ENCODE measurements at places on chromosomes 6 and 20.

GRCh38 chr6:54937371-54937770 is 90.8 kb downstream of the FAM83B start:
- no peak for DNase-seq

DNA sequence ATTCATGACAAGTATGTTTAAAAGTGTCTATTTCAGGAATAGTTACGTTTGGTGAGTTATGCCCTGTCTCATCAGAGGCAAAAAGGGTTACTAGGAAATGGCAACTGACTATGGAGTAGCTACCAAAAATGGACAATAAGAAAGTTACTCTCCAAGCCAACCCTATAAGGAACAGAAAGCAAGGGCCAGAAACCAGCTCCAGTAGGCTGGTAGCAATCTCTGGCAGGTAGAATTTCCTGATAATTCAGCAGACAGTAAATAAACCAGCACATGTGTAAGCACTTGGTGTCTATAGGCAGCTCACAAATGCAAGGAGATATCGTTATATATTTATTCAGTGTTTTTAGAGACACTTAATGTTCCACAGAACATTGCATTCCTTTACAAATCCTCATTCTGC is 20.3 kb downstream of the SOX4 start:
- DNase-seq, result no peak

DNA sequence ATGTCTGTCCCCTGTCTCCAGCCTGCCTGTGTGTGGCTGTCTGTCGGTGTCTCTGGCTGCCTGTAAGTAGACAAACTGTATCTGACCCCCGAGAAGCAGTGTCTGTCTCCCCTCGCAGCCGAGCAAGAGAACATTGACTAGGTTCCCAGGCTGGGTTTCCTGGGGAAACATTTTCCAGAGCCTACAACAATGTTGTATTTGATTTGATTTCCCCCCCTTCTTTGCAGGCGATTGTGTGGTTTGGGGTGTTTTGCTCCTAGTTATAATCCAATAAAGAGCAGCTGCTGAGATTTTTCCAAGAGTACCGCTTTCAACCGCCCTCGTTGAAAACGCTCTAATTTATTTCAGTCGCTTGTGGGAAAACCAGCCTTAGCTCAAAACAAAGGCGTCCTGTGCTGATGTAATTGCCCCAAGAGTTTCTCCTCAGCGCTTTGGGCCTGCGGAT is 92.6 kb downstream of the CDC5L start:
- DNase-seq, result no peak

- no peak for DNase-seq
Measured at GRCh38 chr20:33362898-33363297, 38.4 kb downstream of the CDK5RAP1 start.

- no peak for DNase-seq
Measured at GRCh38 chr6:75333676-75334200, 49.1 kb upstream of the TMEM30A start.

GRCh38 chr6:98203170-98203806 is 631.1 kb upstream of the POU3F2 start:
- no peak for DNase-seq

DNA sequence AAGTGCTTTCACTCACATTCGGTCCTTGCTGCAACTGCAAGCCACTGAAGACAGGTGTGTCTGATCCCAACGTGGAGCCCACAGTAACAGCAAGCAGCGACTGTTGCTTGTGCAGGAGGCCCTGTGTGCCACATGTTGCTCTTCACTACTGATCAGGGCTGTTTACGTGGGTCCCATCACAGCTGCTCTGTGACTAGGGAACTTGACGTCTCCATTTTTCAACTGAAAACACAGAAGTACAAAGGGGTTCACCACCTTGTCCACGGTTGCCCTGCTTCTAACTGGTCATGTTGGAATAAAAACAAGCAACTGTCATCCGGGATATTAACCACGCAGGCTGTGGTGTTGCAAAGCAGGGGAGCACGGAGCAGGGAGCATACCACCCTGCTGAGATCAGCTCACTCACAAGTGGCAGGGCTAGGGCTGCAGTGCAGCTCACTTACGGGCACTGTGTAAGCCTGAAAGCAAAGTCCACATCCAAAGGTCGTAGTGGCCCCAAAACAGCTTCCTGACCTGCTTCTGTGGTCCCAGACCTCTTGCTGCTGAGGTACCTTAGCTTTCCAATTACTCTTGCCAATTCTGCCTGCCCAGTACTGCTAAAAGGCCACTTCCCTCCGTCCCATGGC is 105.8 kb upstream of the DUSP22 start:
- DNase-seq, result no peak

- DNase-seq, result no peak
Measured at GRCh38 chr20:37317316-37317715, 27.9 kb downstream of the MANBAL start.

DNA sequence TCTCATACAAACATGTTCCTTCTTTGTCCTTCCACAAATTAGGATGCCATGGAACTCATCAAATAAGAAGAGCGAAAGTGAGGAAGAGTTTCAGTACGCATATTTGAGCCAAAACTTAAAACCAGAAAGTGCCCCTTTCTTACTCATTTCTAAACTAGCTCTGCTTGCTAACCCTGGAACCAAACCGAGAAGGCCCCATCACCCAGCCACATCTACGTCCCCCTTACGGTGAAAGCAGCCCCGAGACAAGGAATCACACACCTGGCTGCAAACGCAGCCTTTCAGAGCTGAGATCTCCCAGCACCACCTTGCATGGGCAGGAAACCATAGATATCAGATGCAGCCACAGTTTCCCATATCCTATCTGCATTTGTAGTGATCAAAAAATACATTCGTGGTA is 28.5 kb downstream of the TRERF1 start:
- no peak for DNase-seq

- no peak for DNase-seq
Measured at GRCh38 chr6:25952535-25952934, 10.1 kb upstream of the TRIM38 start.

GRCh38 chr20:4153661-4154238 is 138.4 kb upstream of the RNF24 start:
- DNase-seq, result no peak

DNA sequence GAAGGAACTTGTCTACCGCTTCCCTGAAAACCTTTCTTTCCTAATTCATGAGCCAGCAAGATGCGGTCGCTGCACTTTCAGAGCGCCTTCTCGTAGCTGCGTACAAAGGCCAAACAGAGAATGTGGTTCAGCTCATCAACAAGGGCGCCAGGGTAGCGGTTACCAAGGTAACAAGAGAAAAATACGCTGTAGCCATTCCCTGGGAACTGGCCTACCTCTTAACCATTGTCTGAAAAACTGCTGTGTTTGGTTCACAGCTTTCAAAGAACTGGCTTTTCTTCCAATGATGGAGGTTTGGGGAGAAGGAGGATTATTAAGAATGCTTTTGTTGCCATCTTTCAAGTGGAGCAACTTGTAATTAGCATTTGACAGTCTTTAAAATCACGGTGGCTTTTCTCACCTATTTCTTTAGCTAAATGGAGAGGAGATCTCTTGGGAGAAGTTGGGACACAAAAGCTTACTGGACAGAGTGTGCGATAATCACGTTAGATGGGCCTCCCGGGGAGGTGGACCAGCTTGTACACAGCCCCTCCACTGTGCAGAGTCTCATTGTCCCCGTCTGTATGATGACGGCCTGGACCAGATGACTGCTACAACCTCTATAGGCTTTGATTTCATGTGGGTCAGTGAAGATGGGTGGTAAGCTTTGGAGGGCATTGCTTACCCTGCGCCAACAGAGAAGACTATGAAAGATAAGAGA is 71.5 kb downstream of the LYRM2 start:
- DNase-seq, result no peak

- DNase-seq, result no peak
Measured at GRCh38 chr6:40276141-40276540, 311.0 kb downstream of the LRFN2 start.

GRCh38 chr6:85015396-85015990 is 251.1 kb upstream of the TBX18 start:
- no peak for DNase-seq

DNA sequence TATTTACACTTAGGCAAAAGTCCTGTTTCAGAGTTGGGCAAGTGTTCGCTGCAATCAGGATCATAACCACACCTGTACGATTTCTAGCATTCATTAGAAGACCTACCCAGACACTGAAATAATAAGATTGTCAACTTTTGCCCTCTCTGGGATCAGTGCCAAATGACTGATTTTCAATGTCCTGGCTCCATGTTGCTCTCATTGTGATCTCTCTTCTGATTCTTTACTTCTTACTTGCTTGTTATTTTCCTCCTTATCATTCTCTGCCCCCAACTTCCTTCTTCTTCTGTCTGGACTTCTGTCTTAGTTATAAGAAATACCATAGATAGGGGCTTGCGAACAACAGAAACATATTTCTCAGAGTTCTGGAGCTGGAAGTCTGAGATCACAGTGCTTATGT is 94.4 kb upstream of the BMP2 start:
- no peak for DNase-seq

GRCh38 chr20:59864726-59865125 is 68.7 kb downstream of the SYCP2 start:
- no peak for DNase-seq

DNA sequence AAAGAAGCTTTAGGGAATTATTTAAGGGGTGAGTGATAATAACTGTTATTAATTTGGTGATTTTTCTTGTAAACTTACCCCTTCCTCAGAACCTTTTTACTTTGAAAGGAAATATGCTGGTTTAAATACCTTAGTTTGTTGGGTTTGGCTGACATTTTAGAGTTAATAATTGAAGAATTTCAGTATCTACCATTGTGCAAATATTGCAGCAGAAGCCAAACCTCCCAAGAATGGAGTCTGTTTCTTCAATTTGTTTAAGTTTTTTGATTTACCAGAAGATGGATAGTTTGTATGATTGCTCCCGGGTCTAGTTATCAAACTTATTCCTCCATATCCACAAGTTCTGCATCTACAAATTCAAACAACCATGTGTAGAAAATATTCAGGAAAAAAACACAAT is 77.1 kb downstream of the ATRN start:
- no peak for DNase-seq

DNA sequence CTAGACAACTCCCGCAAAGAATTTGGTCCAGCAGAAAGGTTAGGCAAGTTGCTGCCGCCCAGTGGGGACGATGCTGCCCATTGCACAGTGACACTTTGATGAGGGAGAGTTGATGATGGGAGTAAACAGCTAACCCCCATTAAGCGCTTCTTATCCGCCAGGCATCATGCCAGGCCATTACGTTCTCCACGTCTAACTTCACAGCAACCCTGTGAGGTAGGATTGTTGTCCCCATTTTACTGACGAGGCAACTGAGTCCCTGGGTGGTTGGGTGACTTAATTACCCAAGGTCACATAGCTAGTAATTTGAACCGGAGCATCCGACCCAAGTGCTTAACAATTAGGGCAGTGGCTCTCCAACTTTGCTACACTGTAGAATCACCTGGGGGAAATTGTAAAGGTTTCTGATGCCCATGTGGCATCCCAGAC is 738 bp downstream of the RALGAPB start:
- DNase-seq, result no peak

- no peak for DNase-seq
Measured at GRCh38 chr20:54173653-54174456, at the start of gene CYP24A1. TSS of gene CYP24A1 (minus strand) at chr20:54173986. CDS start at chr20:54173579, 407 bp downstream.

GRCh38 chr6:169850154-169850553 is 98.7 kb downstream of the ERMARD start:
- peak; percentile 8 for DNase-seq

DNA sequence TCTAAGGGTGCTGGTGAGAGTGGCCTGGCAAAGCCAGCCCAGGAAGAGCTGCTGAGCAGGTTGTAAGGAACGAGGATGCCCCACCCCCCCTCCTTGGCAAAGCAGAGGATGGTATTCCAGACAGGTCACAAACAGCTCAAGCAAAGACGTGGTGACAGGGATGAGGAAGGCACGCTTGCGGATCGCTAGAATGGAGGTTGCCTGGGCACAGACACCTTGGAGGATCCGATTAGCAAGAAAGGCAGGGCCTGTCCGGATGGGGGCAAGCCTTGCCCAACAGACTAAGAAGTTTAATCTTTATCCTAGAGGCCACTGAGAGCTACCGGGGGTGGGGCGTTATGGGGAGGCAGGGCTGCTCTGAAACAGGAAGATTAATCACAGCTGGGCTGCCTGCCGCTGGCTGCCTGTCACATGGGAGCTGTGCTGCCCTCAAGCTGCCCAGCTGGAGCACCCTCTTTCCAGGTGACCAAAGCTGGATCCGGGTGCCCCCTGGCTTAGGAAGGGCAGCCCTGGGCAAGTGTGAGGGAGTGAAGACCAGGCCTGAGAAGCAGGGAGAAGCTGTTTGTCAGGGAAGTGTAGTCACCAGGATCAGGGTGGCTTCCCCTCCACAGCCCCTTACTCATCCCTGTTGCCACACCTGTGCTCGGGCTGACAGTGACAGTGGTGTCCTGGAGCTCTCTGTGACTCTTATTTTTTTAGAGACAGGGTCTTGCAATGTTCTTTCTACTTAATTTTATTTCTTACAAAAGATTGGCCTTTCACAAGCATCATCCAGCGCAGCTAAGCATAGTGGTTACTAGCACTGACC is 9.1 kb upstream of the MAPK13 start:
- no peak for DNase-seq

GRCh38 chr20:61161726-61162390 is 90.2 kb upstream of the CDH4 start:
- DNase-seq, result no peak

DNA sequence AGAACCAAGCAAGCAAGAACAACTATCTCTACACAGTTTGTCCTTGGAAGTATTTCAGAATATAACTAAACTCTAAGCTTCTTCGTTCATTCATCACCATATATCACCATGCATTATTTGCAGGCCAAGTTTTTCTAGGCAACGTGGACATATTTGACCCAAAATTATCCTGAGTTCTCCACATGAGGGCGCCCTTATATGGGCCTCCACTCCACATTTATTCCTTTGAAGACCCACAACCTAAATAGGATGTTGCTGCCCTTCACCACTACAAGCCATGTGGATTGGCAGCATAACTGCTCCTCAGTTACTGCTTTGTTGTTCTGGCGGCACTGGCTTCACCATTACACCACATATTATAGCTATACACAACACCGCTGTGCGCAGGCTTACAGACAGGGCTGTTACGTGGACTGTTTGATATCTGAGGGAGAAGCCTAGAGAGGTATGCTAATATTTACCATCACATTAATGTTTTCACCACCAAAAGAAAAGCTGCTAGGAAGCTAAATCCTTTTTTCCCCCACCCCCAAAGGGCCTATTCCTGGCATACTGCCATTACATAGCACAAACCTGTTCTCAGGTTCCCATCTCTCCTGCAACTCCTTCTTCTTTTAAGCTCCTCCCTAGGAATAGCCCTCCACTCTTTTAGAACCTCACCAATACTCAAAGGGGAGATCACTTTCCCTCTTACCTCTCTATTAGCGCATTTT is 411.7 kb downstream of the C6orf118 start:
- no peak for DNase-seq

GRCh38 chr6:139290787-139291311 is 949 bp downstream of the TXLNB start:
- no peak for DNase-seq

GRCh38 chr6:40671694-40672050 is 84.5 kb upstream of the LRFN2 start:
- no peak for DNase-seq
